ENCODE measurements at places on chromosomes 7 and 10.

DNA sequence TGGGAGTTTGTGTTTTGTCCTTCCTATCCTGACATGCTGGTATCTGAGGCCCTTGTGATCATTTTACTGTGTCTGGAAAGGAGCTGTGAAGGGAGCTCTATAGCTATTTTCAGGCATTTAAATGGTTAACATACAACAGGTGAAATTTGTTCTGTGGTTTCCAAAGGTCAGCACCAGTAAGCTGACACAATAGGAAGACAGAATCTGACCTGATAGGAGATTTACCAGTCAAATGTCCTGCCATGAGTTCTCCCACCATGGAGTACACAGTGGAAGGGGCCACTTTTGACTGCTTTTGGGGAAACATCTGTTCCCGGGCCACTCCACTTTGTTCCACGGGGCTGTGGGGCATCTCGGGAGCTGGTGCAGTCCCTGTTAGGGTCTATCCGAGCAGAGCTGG is 17.6 kb downstream of the FKBP6 start:
- no peak for DNase-seq

DNA sequence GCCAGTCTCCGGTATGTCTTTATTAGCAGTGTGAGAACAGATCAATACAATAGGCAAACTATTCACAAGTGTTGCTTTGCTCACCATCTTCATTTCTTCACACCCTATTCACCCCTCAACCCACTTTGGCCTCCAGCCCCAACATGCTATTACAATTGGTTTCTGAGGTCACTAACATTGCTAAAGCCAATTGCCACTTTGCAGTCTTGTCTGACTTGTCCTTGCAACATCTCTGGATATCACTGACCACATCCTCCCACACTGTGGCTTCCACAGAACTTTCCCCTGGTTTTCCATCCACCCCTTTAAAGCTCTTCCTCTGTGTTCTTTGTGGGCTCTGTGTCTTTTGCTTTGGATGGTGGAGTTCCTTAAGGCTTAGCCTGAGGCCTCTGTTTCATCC is 5.2 kb upstream of the APBB1IP start:
- no peak for DNase-seq

DNA sequence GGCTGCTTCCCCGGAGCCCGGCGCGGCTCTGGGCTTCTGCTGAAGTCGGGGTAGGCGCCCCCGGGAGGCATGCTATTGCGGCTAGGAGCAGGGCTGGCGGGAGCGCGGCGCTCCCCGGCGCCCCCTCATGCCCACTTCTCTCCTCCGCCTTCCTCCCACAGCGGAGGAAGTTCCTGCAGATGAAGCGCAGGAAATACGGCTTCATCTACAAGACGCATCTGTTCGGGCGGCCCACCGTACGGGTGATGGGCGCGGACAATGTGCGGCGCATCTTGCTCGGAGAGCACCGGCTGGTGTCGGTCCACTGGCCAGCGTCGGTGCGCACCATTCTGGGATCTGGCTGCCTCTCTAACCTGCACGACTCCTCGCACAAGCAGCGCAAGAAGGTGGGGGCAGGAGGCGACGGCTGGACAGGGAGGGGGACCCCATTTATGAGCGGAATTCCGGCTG is 479 bp downstream of the CYP26A1 start:
- DNase-seq, result no peak

DNA sequence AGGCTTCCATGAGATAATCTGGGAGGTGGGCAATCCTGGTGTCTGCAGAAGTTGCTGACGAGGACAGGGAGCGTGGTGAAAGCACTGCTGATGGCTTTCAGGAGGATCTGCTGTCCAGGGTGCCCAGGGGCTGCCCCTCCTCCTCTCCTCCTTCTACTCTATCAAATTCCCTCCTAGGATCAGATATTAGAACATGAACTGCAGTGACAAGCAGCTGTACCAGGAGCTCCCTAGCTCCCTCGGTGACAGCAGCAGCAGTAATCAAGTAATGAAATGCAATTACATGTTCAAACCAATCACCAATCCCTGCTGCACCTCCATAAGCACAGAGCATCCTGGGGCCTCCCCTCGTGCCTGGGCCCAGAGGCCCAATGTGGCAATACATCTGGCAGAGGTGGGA is 46.9 kb downstream of the GRID1 start:
- DNase-seq, result no peak
